Uterus (tissue), 4 donors: ENCODE measurements at places on chromosomes 3 and 15. TPM values are rescaled to one million over a fixed set of nuclear protein-coding genes. Genes with fewer than 3 reads are reported as not detected.

DNA sequence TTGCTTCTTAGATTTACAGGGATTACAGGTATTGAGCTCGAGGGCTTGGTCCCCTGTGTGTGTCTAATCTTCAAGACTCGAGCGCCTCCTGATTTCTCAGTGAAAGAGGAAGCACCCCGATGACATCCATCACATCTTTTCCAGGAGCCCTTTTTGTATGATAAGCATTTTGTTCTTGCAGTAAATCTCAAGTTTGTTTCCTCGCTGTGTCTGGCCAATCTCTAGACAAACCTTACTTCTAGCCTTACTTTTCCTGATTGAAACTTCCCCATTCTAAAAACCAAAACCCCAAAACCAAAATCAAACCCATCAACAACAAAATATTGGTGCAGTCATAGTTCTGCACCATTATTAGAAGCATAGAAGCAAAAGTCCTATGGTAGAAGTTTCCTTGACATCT is 286.0 kb downstream of the NFKBIZ start:
- no peaks in the 10 kb centered on the region for H3K36me3 ChIP-seq
- H3K4me1 ChIP-seq: peaks cover 8% of the 10 kb centered on the region
- DNase-seq: no peak
- H3K4me3 ChIP-seq: no peak overlapping the region
- H3K27me3 ChIP-seq: no peaks in the 10 kb centered on the region

- no peaks in the 10 kb centered on the region for H3K4me1 ChIP-seq
- no peak for DNase-seq
- H3K27me3 ChIP-seq: no peaks in the 10 kb centered on the region
- no peak overlapping the region for H3K27ac ChIP-seq
These were observed 82.0 kb upstream of the PDZRN3 start for GRCh38 chr3:73706771-73707170.

DNA sequence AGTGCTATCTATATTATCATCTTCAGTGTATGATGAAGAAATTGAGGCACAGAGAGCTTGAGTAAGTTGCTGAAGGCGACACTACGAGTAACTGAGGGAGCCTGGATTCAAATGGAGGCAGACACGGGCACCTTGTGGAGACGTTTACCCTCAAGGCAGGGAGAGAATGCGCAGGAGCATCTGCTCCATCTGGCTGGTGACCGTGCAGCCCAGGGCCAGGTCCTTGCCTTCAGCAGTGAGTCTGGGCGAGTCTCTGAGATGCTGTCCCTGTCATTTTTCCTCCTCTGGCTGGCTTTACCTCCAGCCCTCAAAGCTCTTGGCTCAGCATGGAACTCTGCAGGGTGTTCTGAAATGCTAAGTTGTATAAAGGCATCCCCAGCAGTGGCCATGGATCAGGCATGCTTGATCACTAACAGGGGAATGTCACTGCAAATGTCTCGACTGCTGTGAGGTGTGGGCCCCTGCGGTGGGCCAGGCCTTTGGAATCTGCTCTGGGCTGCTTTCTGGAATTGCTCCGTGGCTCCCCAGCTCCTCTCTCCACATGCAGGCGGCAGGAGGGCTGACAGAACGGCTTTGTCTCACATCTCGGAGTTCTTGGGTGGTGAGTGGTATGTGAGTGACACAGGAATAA is 19.7 kb downstream of the SPSB4 start:
- H3K27me3 ChIP-seq: no peaks in the 10 kb centered on the region
- DNase-seq: no peak

GRCh38 chr3:136973352-136973751 is 15.6 kb downstream of the IL20RB start:
- H3K27me3 ChIP-seq: no peaks in the 10 kb centered on the region
- H3K4me1 ChIP-seq: no peaks in the 10 kb centered on the region
- no peak for DNase-seq
- no peak overlapping the region for H3K27ac ChIP-seq

DNA sequence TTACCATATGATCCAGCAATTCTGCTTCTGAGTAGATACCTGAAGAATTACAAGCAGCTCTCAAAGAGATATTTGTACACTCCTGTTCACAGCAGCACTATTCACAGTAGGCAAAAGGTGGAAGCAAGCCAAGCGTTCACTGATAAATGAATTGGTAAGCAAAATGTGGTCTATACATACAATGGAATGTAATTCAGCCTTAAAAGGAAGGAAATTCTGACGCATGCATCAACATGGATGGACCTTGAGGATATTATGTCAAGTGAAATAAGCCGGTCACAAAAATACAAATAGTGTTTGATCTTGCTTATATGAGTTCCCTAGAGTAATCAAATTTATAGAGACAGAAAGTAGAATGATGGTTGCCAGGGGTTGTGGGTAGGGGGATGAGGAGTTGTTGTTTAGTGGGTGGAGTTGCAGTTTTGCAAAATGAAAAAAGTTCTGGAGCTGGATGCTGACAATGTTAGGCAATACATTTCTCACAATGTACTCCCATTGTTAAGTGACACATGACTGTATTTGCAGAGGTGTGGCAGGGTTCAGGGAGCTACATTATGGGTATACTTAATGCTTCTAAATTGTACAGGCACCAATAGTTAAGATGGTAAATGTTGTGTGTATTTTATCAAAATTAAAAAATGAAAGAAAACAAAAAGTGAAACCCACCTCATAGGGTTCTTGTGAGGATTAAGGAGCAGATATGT is 26.7 kb downstream of the SLC6A1 start:
- H3K4me3 ChIP-seq: no peak overlapping the region
- no peaks in the 10 kb centered on the region for H3K27me3 ChIP-seq
- no peak overlapping the region for H3K27ac ChIP-seq
- no peaks in the 10 kb centered on the region for H3K36me3 ChIP-seq
- DNase-seq: no peak

GRCh38 chr3:156102267-156102931 is 18.0 kb upstream of the KCNAB1 start:
- H3K27ac ChIP-seq: no peak overlapping the region
- no peaks in the 10 kb centered on the region for H3K36me3 ChIP-seq
- no peaks in the 10 kb centered on the region for H3K4me1 ChIP-seq
- no peaks in the 10 kb centered on the region for H3K27me3 ChIP-seq
- no peak overlapping the region for H3K4me3 ChIP-seq

Gene TBC1D23
- 122 TPM for total RNA-seq
